CD4-positive, alpha-beta T cell treated with Interleukin-15 for 4 hours (primary cell): ENCODE measurements at places on chromosomes 11 and 22.

DNA sequence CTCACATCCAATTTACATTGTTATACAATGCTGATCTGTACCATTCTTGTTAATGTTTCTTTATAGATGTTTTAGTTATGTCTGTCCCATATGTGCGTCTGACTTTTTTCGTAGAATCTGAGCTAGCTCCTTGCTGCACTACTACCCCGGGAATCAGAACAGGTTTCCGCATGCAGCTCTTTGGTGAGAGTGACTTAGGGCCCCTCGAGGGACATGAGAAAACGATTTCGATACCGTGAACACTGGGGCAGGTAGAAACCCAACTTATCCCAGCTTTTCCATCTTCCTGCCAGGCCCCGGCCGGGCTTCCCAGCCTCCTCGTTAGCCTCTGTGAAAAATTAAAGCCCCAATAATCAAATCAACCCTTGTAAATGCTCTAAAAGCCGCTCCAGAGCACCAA is 23.4 kb upstream of the PKNOX2 start:
- no peak for DNase-seq

DNA sequence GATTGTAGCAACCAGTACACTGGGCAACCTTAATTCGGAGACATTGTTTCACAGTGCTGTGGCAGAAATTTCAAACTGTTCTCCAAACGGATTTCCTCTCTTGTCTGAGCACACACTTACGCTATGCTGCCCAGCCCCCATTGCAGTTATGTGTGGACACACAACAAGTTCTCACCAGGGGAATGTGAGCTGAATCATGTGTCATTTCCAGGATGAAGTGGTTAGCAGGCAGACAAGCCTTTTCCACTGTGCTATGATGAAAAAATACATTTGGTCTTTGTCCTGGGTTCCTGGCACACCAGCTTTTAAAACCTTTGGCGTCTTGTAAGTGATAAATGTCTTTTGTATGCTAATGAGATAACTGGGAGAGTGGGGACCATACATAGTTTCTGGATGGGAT is 46.9 kb upstream of the SYT9 start:
- DNase-seq, result no peak

- DNase-seq, result no peak
Measured at GRCh38 chr11:111635706-111636045, 33.4 kb downstream of the SIK2 start.

DNA sequence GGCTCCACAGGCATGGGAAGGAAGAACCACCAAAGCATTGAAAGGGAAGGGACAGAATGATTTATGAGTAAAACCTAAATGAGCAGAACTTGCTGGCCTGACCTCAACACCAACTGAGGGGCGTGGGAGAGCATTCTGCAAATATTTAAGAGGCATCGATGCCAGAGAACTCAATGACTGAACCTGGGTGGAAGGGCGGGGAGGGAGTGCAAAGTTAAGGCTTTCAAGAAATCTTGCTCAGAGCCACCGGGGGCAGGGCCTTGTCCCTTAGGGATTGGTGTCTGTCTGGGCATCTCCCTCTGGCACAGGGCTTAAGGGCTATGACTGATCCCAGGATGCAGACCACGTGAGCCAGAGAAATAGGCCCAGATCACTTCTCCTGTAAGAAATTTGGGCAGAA is 137.1 kb downstream of the ADAMTS15 start:
- DNase-seq, result no peak

DNA sequence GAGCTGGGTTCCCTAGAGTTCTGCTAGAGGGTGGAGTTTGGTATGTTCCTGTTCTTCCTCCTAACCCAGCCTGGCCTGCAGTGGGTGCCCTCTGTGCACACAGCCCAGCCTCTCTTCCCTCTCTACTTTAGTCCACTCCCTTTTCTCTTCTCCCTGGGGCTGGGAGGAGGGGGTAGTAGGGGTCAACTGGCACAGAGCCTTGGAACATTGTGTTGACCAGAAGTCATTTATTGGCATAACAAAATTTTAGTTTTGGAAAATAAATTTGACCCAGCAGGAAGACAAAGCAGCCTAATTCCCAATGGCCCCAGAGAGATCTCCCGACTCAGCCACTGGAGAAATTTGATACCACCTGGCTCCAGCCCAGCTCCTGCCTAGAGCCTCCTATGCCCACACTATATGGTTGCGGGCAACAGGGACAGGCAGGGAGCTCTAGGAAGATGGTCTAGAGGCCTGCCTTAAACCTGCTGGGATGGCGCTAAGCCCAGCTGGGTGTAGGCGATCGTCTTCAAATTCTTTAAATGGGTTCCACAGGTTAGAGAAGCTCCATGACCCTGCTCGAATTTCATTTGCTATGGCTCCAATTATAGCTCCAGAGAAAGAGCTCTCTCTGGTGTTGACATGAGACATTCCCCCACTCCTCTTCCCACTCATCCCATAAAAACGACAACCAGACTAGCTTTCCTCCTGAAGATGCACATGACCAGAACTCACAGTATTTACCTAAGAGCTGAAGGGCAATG is 9.9 kb downstream of the PCSK7 start:
- no peak for DNase-seq

DNA sequence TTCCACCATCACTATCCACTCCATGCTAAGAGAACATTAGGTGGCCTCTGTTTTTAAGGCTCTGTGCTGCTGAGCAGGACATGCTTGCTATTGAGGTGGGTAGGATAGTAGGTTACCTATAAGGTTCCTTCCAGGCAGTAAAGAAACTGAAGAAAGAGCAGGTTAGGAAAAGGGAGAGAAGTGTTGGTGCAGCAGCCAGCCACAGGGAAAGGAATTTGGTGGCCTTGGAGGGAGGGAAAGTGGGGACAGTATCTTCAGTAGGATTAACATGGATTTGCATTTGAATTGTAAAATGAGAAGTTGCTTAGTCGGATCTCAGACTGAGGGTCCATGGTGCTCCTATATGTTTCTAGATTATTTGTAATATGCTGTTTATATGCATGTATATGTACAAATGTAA is 49.2 kb upstream of the OLFML1 start:
- DNase-seq, result no peak

- DNase-seq, result no peak
Measured at GRCh38 chr22:46428602-46429324, 93.2 kb downstream of the TRMU start.

- DNase-seq, result no peak
Measured at GRCh38 chr11:77407613-77408012, 66.3 kb downstream of the PAK1 start.

- DNase-seq, result no peak
Measured at GRCh38 chr11:79219186-79220045, 221.4 kb downstream of the TENM4 start.

DNA sequence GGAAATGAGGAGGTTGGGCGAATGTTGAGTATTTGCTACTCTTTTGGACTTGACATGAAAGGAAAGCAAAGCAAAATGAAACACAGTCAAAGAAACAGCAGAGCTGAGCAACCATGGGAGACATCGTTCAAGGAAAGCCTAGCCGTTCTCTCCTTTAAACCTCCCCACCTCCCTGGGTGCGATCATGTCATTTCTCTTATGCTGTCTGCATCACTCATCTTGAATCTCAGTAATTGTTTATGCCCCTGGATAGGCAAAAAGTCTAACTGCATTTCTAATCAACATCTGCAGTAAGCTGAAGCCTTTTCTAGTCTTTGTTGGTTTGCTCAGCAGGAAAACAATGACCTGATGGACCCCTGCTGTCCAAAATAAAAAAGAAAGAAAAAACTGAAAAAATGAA is 107.0 kb downstream of the MSANTD4 start:
- no peak for DNase-seq

DNA sequence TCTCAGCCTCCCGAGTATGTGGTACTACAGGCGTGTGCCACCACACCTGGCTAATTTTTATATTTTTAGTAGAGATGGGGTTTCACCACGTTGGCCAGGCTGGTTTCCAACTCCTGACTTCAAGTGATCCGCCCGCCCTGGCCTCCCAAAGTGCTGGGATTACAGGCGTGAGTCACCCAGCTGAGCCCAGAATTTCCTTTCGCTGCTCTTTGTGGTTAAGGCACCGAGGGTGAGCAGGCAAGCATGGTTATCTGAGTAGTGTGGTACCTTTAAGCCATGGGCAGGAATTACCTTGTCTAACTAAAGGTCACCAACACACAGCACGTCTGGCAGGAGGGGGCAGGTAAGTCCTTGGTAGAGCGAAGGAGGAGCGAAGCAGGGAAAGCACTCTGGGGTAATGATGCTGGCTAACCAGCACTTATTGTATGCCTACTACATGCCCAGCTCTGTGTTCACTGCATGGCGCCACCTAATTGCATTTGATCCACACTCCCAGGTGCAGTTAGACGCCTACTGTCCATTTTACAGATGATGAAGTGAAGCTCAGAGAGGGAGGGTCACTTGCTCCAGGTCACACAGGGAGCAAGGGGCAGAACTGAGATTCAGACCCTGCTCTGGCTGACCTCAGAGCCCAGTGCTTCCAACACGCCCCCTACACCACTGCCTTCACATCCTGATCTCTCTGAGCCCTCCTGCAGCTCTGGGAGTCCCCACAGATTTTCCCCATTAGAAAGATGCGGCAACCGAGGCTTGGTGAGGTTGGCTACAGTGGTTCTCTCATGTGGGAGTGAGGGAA is 45.7 kb downstream of the TRIOBP start:
- DNase-seq, result no peak

- DNase-seq, result no peak
Measured at GRCh38 chr22:39239561-39240423, 5.0 kb downstream of the PDGFB start.

GRCh38 chr11:47243454-47243853 is 5.2 kb downstream of the ACP2 start:
- DNase-seq, result no peak

- DNase-seq, result no peak
Measured at GRCh38 chr11:75949023-75949672, 134.1 kb downstream of the UVRAG start.

- DNase-seq, result no peak
Measured at GRCh38 chr22:26524870-26525269, 12.6 kb upstream of the TFIP11 start.

DNA sequence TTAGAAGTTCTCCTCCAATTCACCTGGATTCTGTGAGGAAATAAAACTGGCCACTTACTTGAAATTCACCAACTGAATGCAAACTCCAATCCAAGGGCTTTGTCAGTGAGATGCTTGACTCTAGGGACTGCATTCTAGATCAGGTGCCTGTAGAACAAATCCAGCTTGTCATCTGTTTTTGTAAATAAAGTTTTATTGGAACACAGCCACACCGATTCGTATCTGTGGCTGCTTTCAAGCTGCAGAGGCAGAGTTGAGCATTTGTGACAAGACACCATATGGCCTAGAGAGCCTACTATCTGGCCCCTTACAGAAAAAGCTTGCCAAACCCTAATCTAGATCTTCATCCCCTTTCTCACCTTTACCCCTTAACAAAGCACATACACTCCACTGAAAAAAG is 82.3 kb downstream of the BTBD10 start:
- no peak for DNase-seq

GRCh38 chr22:49503896-49504521 is 323.7 kb downstream of the BRD1 start:
- no peak for DNase-seq

DNA sequence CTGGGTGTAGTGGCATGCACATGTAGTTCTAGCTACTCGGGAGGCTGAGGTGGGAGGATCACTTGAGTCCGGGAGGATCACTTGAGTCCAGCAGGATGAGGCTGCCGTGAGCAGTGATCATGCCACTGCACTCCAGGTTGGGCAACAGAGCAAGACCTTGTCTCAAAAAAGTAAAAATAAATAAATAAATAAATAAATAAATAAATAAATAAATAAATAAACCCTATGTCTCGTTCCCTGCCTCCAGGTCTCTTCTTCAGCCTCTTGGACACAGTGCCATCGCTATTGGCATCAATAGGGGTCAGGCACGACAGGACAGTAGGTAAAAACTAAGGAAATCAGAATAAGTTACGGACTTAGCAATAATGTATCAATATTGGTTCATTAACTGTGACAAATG is 23.4 kb upstream of the SYT12 start:
- DNase-seq, result no peak

GRCh38 chr11:58770166-58770565 is 38.4 kb upstream of the GLYAT start:
- DNase-seq, result no peak

DNA sequence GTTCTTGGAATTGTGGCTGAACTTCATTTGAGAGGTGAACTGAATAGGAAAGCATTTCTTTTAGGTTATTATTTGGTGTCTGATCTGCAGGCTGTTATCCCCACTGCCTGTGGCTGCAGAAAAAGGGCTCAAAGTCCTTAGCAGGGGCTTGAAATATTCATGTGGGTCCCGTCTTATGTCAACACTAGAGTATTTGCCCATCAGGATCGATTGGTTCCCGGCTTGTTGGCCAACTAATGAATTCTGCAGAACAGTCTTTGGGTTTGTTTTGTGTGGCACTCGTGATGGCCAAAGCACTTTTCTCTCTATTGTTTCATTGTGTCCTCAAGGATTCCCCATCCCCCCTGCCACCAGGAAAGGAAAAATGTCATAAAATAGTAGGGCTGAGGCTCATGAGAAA is 211.9 kb downstream of the MYO18B start:
- DNase-seq, result no peak

- DNase-seq, result no peak
Measured at GRCh38 chr11:66369073-66369894, 2.3 kb downstream of the SLC29A2 start.

DNA sequence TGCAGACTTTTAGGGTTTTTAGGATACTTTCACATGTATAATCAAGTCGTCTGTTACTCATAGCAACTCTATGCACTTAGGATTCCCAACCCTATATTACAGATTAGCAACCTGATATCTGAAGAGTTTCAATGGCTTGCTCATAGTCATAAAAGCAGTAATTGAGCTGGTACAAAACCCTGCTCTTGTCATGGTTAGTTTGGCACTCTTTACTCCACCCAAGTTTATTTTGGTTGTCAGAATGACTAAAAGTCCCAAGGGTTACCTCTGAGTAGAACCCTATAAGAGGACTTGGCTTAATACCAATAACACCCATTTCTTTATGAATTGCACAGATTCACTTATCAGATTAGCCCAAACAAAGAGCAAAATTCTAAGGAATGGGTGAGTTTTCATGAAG is 550.6 kb downstream of the SOX6 start:
- DNase-seq, result no peak

DNA sequence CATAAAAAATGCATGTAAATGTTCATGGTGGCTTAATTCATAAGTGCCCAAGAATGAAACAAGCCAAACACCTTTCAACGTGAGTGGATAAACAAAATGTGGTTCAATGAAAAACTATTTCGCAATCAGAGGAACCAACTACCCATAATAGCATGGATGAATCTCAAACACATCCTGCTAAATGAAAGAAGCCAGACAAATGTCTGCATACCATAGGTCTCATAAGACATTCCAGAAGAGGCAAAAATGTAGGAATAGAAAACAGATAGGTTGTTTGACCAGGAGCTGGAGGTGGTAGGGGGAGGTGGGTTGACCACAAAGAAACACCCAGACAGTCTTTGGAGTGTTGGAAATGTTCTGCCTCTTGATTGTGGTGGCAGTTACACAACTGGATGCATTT is 13.2 kb upstream of the OSBPL5 start:
- no peak for DNase-seq

DNA sequence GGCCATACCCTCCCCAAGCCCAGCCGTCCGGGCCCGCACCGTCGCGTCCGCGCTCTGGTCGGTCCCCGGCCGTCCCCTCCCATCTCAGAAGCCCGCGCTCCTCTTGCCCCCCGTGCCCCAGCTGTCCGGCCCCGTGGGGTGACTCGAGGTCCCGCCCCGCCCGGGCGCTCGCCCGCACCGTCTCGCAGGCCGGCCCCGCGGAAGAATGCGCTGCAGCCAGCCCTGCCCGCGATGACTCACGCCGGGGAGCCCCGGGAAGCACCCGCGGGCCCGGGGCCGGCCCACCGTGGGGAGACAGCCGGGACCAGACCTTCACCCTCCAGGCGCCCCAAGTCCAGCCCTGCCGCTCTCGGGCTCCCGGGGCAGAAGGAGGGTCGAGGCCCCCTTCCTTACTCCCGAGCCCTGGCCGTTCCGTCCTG is 320 bp upstream of the PHLDA2 start:
- DNase-seq, result peak; percentile 39

- DNase-seq, result no peak
Measured at GRCh38 chr11:119155733-119156492, 7.1 kb downstream of the ABCG4 start.
